Amygdala (tissue), 56 donors: ENCODE measurements at places on chromosomes 2 and 18.

DNA sequence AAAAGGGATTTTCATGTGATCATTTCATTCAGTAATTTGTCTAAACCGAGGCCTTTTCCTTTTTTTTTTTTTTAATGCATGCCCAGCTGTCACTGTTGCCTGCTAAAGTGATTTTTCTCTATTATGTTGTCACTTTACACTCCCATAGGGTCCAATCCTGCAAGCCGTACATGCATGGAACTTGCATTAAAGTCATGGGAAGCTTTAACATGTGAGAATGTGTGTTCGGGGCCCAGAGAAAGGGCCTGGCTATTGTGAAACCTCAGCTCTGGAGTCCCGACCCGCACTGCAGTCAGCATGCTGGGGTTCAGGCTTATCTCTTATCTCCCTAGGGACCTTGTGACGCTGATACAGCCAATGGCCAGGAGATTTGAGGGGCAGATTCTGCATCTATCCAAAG is 474.6 kb downstream of the SLC4A3 start:
- DNase-seq = no peak

DNA sequence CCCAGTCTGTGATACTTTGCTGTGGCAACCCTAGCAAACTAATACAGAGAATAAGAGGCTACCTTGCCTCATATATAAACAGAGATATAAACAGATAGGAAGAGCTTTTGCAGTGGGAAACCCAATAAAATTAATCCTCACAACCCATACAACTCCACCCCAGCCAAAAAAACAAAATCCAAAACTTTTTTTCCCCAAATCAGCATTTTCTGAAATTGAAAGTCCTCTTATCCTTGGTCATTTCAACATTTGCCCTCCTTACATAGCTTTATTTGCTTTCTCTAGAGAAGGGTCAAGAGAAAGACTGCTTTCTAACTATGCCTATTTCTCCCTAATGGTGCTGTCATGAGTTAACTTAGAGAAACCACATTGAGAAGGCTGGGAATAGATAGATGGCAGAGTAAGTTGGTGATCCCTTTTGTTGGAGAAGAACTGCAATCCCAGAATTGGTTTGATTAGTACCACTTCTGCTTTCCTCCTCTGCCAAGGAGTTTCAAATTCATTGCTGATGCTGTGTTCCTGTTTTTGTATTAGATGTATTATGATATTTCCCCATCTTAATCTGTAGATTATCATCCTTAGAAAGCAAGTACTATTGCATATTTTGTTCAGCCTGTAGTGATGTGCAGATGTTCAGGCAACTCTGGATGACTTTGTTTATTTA is 76.5 kb upstream of the B3GNT2 start:
- no peak for DNase-seq

GRCh38 chr2:212928681-212929080 is 222.7 kb downstream of the IKZF2 start:
- DNase-seq = no peak

DNA sequence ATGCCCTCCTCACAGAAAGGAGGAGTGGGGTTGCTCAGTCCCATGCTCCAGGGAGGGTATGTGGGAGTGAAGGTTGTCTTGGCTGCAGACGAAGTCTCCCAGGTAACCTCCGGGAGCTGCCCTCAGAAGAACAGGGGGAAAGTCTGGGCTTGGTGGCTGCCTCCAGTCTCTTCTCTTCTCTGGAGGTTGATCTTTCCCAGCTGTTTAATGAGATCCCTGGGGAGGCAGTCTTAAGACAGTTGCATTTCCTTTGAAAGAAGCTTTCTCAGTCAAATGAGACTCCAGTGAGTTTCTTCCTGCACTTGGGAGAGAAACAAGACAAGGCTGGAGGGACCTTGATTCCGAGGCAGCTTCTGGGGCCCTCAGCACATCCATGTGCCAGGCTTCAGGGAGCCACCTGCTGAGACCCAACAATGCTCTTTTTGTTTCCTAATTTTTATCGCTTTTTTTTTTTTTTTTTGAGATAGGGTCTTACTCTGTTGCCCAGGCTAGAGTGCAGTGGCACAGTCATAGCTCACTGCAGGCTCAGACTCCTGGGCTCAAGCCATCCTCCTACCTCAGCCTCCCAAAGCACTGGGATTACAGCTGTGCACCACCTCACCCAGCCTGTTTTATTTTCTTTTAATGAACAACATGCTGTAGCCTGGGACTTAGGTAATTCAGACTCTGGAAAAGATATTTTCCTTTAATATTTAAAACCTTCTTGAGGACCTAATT is 71.7 kb upstream of the TPO start:
- no peak for DNase-seq

- DNase-seq = no peak
These were observed 28.9 kb upstream of the ARMC9 start for GRCh38 chr2:231169488-231169887.

GRCh38 chr2:9950521-9951271 is 797 bp upstream of the GRHL1 start:
- DNase-seq = peak; percentile 75

DNA sequence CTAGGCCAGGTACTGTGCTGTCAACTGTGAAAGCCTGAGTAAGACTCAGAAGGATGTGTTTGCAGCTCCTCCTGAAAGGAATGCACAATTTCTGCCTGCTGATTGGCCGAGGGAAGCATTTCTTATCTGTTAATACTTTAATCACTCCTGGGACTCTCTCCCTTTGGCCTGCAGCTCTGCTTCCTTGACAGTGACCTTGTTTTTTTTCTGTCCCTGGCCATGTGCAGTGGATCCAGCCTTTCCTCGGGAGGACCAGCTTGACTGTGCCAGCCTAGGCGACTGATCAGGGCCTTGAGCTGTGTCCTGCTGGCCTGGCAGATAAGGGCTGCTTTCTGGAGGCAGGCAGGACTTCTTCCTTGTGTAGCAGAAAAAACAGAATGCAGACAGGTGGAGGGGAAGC is 10.0 kb downstream of the RNF144A start:
- no peak for DNase-seq

DNA sequence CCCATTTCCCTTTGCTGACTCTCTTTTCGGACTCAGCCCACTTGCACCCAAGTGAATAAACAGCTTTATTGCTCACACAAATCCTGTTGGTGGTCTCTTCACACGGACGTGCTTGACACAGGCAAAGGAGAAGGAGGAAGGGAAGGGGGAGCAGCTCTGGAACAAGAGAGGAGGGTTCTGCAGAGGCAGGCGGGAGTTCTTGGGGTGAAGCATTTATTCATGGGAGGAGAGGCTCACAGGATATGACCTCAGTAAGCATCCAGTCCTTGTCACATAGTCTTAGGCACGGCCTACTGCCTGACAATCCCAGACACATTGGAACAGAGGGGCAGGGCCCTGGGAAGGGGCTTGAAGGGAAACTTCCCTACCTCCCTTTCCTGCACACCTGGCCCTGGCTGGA is 171.7 kb upstream of the HS6ST1 start:
- no peak for DNase-seq

DNA sequence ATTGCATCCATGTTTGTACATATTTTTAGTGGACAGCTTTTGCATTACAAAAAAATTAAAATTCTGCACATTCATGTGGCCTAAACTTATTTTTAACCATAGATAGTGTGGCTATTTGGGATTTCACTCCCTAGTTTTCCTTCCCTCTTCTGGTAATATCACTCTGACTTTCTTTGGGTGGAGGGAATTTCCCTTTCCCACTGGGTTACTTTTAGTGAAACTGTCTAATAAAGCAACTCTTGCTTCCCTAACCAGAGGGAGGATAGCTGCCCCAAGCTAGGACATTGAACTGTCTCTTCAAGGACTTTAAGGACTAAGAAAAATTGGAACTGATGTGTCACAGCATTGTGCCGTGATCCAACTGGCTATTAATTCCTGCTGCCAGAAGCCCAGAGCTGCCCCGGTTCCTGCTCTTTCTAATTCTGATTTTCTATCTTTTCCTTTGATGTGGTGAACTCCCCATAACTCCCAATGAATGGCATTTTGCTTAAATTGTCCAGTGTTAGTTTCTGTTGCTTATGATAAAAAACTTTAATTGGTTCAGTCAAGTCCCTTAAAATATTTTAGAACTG is 20.0 kb upstream of the EFR3B start:
- no peak for DNase-seq

DNA sequence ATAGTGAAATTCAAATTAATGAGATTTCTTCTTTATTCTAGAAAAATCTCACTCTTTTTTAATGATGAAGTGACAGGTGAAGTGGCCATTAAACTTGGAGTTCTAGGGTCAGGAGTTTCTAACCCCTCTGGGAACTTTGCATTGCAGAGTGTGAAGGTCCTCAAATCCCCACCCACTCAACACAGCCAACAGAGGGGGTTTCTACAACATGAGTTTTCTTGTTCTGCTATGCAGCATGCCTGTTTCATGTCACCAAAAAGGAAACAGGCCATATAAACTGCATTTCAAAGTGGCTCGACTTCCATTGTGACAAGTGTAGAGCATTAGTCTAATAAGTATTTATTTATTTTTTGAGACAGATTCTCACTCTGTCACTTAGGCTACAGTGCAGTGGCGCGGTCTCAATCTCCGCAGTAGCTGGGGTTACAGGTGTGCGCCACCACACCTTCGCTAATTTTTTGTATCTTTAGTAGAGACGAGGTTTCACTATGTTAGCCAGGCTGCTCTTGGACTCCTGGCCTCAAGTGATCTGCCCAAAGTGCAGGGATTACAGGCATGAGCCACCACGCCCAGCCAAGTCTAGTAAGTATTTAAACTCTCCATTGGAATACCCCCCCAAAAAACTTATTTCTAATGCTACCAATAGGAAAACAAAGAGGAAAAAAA is 146.1 kb upstream of the ZFP36L2 start:
- DNase-seq = no peak

DNA sequence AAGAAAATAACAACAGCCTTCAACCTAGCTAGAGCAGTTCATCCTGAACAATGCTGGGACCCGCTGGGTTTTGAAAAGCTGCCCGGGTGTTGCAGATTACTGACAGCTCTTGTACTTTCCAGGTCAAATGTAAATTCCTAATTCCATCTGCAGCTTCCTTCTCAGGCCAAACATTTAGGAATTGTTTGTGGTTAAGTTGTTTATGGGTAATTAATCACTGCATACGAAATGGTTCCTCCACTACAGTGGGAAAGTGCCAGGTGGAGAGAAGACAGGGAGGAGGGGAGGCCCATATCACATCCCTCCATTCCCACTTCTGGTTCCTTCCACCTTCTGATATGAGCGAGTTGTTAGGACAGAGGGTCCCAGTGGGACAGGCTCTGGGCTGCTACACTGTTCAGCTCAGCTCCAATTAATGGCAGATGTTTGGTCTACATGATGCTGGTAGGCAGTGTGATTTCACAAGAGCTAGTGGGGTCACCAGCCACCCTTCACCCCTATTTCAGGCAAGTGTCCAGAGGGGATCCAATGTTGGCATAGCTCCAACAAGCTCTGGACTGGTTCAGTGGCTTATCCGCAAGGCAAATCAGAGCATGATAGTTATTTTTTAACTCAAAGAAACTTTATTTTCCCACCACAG is 112.9 kb upstream of the ACAA2 start:
- no peak for DNase-seq

- no peak for DNase-seq
These were observed 14.3 kb upstream of the ITPRID2 start for GRCh38 chr2:181877181-181877664.

- no peak for DNase-seq
These were observed 3.5 kb downstream of the CTDP1 start for GRCh38 chr18:79682894-79683625.

- DNase-seq = no peak
These were observed 379.9 kb downstream of the CLIP4 start for GRCh38 chr2:29495068-29495467.

DNA sequence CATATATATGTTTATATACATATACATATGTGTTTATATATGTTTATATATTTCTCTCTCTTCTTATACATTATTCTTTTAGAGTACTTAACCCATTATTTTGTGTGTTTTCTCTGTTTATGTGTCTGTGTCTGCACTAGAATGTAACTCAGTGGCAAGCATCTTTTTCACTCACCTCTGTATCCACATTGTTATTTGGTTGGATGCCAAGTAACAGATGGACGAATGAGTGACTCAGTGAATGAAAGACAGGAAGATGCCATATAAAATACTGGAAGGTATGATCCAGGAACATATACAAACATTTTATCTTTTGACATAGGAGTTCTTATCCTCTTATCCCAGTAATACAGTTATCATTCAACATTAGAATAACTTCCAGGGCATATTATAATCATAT is 684.8 kb downstream of the RNF144A start:
- DNase-seq = no peak
